Cerebellum (tissue), 4 donors: ENCODE measurements at places on chromosomes 13 and 19.

DNA sequence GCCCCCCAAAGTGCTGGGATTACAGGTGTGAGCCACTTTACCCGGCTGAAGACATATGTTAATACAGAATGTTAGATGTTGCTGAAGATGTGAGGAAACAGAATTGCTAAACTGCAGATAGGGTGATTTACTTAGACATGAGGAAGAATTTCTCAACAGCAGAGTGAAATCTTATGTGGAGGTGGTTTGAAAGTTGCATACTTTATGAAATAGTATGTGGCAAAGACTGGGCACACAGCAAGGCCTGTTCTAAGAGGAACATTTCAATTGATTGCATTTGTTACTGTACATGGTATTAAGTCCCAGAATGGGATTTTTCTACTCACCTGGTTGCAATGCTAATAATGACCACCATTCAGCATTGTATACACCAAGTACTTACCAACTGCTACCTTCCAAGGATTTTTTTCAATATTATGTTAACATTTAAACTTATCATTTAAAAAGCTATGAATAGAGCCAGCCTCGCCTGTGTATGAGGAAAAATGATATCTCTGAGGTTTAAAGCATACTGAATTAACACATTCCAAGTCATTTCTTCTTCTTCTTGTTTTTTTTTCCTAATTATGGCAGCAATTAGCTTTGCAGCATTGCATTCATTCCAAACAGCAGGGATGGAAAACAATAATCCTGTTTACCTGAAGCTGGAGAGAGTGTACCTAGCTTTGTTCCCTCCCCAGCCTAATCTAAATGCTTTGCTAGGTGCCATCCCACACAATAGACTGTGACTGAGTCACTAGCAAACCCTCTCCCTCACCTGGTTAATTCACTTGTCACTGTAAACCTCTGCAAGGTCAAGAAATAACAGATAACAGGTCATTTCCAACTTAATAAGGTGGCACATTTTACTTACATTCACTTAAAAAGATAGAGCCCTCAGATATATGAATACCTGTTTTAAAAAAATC is 19.4 kb upstream of the KLF5 start:
- no peak for DNase-seq

- no peak for DNase-seq
Observed at GRCh38 chr13:40102854-40103253, 447.4 kb downstream of the COG6 start.

DNA sequence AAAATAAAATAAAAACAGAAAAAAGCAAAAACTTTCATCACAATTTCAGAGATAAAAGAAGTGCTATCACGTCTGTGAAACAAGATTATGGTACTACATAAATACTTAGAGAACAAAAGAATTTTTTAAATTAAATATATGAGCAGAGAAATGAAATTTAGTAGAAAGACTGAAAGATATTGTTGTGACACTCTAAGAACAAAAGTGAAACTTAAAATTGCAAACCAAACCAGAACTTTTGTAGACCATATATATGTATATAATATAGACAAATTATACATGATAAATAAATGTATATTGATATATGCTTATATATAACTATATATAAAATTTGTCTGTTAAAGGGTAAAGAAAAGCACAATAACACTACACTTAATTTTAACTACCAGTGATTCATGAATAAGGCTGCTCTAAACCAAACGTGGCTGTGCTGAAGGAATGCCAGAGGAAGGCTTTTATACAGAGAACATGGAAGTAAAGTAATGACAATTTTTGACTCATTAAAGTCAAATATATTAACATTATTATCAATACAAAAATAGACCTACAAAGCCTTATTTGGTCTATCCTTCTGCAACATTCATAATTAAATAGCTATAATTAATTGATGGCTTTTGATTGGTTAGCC is 1516.7 kb upstream of the PCDH20 start:
- no peak for DNase-seq

DNA sequence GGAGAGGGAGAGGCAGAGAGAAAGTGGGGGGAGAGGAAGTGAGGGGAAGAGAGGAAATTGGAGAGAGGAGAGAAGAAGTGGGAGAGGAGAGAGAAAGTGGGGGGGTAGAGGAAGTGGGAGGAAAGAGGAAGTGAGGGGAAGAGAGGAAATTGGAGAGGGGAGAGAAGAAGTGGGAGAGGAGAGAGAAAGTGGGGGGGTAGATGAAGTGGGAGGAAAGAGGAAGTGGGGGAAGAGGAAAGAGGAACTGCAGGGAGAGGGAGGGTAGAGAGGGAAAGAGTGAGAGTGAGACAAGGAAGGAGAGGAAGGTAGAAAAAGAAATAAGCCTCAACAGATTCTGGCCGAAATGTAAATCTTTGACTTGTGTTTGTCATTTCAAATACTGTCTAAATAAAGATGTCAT is 146.6 kb downstream of the KLF12 start:
- no peak for DNase-seq

- no peak for DNase-seq
Observed at GRCh38 chr13:80823472-80823871, 482.5 kb upstream of the SPRY2 start.

- DNase-seq: peak; percentile 44
Observed at GRCh38 chr13:52454459-52454819, 839 bp upstream of the CKAP2 start.

DNA sequence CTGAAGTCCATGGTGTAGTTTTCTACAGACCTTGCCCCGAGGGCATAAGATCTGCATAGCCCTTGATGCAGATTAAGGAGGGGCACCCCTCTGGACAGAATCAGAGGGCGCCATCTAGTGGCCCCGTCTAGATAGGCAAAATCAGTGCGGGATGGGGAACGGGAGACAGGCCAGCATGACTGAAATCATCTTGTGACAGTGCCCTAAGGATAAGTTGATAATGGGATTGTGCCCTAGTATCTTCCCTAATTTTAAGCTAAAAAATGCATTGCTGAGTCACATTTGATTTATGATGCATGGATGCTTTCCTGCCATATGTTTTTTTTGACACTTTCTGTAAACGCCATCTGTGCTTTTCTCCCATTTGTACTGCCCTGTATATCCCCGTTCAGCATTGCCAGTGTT is 19.0 kb upstream of the GPI start:
- DNase-seq: peak; percentile 88

GRCh38 chr13:75512253-75512652 is 25.4 kb downstream of the COMMD6 start:
- no peak for DNase-seq

DNA sequence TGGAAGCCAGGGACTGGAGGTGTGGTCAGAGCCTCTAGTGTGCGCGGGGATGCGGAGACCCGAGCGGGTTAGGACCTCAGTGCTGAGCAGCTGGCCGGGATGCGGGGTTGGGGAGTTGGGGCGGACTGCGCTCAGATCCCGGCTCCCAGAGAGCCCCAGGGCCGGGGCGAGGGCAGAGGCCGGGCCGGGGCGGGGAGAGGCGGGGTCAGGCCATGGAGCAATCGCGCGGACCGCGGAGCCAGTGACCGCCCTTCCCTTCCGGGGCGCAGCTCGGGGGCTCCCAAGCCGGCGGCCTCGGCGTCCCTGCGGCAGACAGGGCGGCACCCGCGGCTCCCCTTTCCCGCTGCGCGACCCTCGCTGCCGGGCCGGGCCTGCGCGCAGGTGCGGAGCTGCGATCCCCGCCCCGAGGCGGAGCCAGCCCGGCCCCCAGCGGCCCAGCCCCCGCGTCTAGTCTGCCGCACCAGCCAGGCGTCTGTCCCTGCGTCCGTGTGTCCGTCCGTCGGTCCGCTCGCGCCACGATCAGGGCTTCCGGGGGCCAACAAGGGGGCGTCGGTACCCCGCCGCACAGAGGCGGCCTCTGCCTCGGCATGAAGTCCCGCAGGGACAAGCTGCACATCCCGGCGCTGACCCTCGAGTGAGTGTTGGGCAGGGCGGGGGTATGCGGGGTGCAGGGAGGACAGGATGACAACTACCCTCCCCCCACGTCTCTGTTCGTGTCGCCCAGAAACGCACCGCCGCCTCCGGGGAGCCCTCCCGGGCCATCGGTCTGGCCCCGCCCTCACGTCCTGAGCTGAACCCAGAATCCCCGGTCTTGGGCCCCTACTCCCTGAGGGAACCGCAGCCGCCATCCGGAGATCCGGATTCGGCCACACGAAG is 12.4 kb downstream of the MAST3 start:
- DNase-seq: no peak

- no peak for DNase-seq
Observed at GRCh38 chr13:21934284-21934683, 263.4 kb downstream of the FGF9 start.

- DNase-seq: no peak
Observed at GRCh38 chr13:28655561-28655960, 3.4 kb upstream of the POMP start.

DNA sequence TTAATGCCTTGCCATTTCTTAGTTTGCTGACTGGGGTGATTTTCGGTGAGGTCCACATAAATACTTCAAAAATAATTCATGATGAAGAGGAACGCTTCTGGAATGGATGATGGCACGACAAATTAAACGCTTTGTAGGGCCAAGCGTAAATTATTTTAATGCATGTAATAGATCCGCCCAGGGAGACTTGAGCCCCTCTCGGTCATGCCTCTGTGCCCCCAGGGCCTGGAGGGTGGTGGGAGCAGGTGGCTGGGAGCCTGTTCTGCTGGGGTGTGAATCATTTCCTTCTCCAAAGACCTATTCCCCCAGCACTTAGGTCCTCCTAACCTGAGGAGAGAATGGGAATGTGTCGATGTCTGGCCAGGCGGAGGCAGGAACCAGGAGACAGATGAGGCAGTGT is 350.6 kb downstream of the ZNF536 start:
- no peak for DNase-seq
